EH (cell line): ENCODE measurements at places on chromosomes 13 and 19.

- no peak for DNase-seq
These were observed 614 bp downstream of the FXYD3 start for GRCh38 chr19:35116072-35116801.

DNA sequence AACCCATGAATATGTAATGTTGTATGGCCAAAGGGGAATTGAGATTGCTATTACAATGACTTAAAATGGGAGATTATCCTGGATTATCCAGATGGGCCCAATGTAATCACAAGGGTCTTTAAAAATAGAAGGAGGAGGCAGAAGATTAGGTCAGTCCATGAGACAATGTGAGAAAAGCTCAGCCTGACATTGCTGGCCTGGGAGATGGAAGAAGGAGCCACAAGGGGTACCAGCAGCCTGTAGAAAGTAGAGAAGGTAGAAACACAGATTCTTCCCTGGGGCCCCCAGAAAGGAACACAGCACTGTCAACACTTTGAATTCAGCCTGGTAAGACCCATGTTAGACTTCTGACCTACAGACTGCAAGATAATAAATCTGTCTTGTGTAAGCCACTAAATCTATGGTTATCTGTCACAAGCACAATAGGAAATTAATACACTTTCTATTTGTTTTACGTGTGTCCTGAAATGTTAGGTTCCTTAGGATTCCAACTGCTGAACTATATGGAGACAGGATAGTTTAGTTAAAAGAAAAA lies 132.9 kb upstream of the SERP2 start:
- DNase-seq: no peak

DNA sequence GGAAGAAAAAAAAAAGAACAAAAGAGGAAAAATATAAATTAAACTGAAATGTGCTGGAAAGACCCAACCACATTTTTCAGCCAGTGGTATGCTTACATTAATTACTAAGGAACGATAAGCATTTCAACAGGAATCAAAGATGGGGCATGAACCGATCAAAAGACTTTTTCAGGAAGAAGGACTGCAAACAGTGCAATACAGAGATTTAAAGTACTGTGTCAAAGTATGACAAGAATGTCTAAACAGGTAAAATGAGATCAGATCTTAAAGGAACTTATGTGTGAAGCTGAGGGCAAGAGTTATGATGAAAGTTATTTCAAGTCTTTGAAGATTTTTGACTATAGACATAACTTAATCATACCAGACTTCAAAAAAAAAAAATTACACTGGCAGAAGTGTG lies 1761.8 kb downstream of the SLITRK5 start:
- no peak for DNase-seq

GRCh38 chr19:34336781-34337271 lies 28.2 kb upstream of the GPI start:
- DNase-seq: peak; percentile 49

GRCh38 chr13:34025746-34026145 lies 207.8 kb downstream of the RFC3 start:
- DNase-seq: peak; percentile 93

- DNase-seq: peak; percentile 91
These were observed 213.1 kb upstream of the TMTC4 start for GRCh38 chr13:100887729-100888151.

DNA sequence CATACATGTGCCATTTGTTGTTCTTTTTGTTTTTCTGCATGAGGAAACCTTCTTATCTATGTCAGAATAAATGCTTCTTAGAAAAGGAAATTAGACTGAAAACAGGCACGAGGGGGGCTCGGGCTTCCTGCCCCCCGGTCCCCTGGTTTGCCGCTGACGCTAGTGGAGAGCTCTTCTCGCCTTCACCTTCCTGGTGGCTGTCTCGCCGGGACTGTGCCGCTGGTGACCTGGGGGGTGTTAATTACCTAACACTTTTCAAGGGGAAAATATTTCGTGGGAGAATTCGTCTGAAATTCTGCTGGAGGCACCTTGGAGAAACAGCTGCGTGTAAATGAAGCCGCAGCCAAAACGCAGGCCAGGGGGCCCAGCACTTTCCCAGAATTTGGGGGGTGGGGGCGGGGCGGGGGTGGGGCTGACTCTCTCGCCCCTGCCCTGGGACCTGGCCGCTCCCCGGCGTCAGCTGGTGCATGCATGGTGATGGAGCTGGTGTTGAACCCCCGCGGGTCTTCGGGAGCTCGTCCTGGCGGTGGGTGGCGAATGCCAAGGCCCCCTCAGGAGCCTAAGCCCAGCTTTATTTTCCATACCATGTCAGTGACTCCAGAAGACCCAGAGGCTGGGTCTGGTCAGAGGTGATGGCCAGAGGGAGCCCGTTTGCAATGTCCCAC lies 58.3 kb upstream of the MCF2L start:
- DNase-seq: no peak

- DNase-seq: no peak
These were observed 52.3 kb downstream of the CRTC1 start for GRCh38 chr19:18735752-18736151.

DNA sequence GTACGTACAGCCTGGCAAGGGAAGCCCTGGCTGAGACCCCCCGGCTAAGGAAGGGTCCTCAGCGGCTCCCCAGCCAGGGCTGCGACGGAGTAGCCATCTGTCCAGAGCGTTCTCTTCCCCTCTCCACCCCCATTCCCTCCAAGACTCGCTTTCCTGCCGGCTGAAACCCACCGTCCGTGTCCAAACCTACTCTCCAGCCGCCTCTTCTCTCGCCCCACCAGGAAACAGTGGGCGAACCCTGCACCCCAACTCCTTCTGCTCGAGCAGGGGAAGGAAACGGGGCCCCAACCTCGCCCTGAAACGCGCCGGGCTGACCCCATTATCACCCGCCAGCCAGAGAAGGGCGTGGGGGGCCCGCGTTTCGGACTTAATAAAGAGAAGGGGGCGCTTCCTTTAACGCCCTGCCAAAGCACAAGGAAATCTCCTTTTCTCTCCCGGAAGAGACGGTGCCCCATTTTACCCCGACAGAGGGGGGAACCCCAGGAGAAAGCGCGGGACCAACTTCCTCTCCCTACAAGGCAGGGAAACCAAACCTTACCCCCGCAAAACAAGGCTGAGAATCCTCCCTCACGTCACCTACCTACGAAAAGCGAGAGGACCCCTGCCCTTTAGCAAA lies 2.5 kb downstream of the ZC3H4 start:
- peak; percentile 24 for DNase-seq

DNA sequence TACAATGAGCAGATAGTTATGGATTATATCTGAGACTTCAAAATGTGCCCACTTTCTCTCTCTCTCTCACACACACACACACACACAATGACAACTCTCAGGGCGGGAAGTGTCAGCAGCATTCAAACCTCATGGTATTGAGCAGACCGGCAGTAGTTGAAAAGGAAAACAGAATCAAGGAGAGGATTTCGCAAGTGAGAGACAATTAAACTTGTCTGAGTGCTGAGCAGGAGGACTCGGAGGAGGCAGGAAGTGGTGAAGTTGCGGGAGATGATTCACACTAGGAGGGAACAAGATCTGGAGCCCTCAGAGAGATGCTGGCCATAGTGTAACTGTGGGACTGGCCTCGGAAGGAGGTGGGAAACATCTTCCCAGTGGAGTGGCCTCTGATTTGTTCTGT lies 353.1 kb downstream of the EFNB2 start:
- DNase-seq: peak; percentile 95

DNA sequence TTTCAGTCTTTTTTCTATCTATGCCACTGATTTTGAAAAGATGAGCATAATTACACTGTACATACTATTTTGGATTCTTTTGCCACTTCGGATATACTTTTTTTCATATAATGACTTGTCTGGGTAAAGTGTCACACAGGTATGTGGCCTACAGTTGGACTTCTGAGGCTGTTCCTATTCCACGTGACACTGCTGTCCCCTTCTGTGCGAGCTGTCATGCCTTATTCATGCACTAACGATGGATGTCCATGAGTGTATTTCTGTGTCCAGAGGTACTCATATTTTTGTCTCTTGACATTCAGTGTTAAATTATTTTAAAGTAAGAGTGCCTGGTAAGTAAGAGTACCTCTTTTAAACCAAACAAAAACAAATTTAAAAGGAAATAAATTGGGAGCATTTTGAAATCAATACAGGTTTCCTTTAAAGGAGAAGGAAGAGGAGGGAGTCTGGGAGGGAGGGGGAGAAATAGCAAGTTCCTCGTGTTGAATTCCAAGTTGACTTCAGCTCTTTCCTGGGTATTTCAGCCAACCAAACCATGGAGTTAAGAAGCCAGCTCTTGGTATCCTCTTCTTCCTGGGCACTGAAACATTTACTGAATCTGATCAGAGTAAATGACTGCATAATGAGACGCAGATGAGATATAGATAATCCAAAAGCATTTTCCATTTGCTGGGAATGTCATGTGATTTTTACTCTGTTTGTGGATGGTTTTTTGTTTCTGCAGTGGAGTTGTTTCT lies 61.3 kb downstream of the TNFRSF19 start:
- no peak for DNase-seq

GRCh38 chr13:79812070-79812850 lies 331.3 kb downstream of the NDFIP2 start:
- no peak for DNase-seq

GRCh38 chr19:18696023-18696422 lies 12.5 kb downstream of the CRTC1 start:
- no peak for DNase-seq

GRCh38 chr13:84985860-84986259 lies 813.4 kb downstream of the SLITRK6 start:
- no peak for DNase-seq

DNA sequence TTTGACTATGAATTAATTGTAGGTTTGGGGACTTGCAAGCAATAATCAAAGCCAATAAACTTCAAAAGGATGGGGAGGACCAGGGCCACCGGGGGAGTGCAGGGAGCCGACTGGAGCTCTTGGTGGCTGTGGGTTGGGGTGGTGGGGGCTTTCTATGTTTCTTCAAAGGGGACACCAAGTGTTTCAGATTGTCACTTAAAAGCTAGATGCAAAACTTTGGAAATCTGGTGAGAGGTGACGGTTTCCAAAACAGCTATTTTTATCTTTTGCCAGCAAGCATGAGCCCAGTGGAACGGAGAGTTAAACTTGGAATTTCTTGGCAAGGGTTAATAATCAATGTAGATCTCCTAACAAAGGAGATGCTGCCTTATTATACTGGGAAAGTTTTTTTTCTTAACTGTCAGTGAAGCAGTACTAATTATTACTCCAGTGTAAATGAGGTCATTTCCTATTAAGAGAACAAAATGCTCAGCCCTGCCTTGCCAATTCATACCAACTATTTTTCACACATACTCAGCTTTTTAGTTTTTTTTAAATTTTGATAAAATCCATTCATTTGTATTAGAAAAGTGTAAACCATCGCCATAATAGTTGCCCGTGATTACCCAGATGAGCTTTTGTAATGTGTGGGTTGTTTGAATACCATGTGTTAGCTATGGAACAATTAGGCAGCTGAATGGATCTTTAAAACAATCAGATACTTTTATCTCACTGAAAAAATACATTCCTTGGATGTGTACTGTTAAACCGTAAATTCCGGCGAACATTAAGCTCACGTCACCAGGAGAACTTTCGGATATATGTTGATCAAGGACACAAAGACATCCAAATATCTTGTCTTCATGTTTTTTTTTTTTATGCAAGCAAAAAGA lies 95.9 kb upstream of the ZNF536 start:
- DNase-seq: no peak

DNA sequence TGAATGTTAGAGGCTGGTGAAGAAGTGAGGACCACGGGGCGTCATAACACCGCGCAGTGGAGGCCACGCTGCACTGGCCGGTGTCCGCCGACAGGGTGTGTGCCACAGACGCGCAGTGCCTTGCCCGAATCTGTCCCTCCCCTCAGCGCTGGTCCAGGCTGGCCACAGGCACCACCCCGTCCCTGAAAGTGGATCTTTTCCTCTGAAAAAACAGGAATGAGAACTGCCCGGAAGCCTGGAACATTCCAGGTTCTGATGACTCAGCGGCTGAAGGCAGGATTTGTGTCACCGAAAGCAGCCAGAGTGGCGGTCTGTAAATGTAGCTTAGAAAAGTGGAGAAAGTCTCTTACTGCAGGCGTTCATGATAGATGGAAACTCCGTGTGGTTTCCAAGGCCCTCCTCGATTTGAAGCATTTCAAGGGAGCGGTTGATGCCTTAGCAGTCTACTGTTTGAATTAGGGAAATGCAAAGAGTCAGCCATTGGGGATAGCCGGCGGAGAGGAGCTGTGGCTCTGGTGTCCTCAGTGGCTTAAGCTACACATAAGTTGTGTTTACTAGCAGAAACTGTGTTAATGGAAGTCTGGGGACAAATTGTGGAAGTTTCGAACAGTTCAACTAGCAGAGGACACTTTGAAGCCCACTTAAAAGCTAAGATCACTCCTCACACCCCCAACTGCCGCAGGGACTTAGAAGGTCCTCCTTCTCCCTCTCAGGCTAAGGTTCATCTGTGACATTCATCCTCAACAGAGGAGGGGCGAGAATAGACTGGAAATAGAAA lies 70.8 kb downstream of the NUFIP1 start:
- peak; percentile 99 for DNase-seq

DNA sequence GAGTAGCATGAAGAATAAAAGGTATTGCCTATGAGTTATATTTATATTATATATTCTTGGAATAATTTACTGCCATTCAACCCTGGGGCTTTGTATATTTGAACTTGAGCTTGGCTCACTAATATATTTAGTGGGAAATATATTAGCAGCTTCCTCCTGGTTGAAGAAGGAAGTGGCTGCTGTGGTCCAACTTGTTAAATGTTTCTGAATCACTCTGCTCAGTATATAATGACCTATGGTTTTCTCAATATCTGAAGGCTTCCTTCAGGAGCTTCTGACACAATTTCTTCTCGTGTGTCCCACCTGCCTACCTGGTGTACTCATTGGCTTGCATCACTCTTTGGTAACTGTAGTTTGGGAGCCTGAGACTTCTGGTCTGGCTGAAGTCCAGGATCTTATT lies 646.4 kb downstream of the TBC1D4 start:
- no peak for DNase-seq

GRCh38 chr13:36758345-36758744 lies 60.7 kb upstream of the RFXAP start:
- no peak for DNase-seq

GRCh38 chr13:49435992-49436391 lies 7.9 kb downstream of the CAB39L start:
- DNase-seq: peak; percentile 42

DNA sequence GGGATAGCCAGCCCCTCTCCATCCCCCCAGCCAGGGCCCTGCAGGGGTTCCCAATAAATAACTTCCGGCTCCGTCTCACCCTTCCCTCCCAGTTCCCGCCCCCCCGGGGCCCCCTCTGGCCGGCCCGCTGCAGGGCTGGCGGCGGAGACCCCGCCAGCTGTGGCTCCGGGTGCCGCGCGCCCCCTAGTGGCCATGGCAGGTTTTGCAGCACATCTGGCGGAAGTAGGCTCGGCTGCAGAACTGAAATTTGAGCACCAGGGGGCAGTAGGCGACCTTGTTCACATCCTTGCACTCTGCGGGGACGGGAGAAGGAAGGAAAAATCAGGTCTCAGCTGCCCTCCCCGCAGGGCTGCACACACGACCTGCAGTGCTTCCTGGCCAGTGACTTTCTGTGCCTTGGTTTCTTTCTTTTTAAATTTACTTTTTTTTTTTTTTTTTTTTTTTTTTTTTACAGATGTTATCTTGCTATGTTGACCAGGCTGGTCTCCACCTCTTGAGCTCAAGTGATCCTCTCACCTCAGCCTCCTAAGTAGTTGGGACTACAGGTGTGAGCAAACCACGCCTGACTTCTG lies 3.6 kb upstream of the MYO1F start:
- DNase-seq: peak; percentile 77
